Fibroblast of skin of left biceps (primary cell): ENCODE measurements at places on chromosomes 6 and 20.

GRCh38 chr20:4299773-4300172, 284.4 kb upstream of the RNF24 start:
- DNase-seq, result no peak

- DNase-seq, result no peak
Observed at GRCh38 chr6:167697316-167697715, 129.4 kb upstream of the AFDN start.

- DNase-seq, result no peak
Observed at GRCh38 chr6:35041086-35041861, 99.9 kb downstream of the TCP11 start.

- DNase-seq, result no peak
Observed at GRCh38 chr6:85580878-85581267, 12.8 kb downstream of the SNX14 start.

DNA sequence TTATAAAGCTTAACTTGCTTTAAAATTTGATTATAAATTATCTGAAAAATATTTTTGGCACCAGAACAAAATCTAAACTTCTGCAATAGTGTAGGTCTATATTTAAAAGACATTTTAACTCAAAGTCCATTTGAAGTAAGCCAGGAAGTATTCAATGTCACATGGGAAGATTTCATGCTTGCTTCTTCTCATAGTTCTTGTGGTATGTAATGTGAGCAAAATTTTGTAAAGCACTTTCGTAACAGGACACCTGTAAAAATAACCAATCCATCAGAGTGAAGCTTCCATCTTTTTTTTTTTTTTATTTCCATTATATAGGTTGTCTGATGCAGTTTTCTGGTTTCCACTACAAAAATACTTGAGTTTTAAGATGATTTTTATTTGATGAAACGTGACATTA, 386.1 kb downstream of the LAMA2 start:
- no peak for DNase-seq

DNA sequence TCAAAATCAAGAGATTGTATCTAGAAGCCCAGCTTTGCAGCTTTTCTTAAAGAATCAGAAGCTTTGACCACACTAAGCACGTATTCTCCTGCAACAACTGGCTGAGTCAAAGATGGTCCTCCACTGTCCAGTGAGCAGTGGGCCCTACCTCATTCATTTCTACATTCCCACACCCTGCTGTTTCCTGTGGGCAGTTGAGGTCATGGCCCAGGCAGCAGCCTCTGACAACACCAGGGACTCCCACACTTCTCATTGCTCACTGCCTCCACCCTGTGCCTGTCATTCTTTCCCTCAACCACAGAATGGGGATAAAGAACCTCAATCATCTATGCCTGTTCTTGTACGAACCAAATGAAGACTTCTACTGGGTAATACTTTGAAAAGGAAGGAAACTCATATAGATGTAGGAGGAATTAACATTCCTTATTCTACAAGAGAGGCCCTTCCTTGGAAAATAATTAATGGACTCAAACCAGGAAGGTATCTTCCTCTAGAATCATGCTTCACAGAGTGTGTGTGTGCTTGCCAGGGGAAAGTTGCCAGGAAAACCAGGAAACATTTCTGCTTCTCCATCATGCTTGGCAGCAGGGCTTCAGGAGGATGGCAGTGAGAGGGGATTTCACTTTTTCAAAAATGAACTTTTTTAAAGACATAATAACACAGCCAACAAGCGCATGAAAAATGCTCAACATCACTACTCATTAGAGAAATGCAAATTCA, 191.7 kb upstream of the RIN2 start:
- DNase-seq, result no peak
